Gastrocnemius medialis (tissue), 4 donors: ENCODE measurements at places on chromosomes 7 and 10.
A peak's percentile ranks its signal among the peaks of the same experiment; 100 is the strongest.

GRCh38 chr7:149397470-149398043 lies 63.3 kb downstream of the ZNF777 start:
- H3K27me3 ChIP-seq = no peaks in the 10 kb centered on the region
- no peaks in the 10 kb centered on the region for H3K36me3 ChIP-seq
- no peak for DNase-seq
- H3K27ac ChIP-seq = no peak overlapping the region

DNA sequence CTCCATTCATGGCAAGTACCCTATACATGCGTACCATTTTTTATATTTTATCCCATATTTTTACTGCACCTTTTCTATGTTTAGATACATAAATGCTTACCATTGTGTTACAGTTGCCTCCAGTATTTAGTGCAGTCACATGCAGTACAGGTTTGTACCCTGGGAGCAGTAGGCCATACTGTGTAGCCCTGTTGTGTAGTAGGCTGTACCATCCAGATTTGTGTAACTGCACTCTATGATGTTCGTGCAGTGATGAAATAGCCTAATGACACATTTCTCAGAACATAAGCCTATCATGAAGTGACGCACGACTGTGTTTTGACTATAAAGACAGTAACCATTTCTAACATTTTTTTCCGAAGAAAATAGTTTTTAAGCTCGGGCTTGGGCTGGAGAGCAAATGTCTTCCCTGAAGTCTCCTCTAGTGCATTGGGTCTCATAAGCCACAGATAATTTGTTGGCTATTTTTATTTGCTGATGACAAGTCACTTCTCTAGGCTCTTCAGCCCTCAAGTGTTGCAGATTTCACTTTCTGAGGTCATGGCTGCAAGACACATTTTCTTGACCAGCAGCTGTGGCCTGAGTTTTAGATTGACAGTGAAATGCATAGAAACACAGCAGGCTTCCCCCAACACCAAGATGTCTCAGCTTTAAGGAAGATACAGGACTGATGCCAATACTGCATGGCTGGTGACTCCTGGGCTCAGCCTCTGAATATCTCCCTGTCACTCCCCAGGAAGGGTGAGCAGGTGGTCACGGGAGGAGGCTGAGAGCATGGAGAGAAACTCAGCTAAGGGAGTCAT lies 26.9 kb downstream of the EPDR1 start:
- H3K4me1 ChIP-seq = peaks cover 39% of the 10 kb centered on the region
- peaks cover 8% of the 10 kb centered on the region for H3K36me3 ChIP-seq
- peak overlapping the region; percentile 29 for H3K27ac ChIP-seq
- no peaks in the 10 kb centered on the region for H3K27me3 ChIP-seq

- no peaks in the 10 kb centered on the region for H3K27me3 ChIP-seq
- DNase-seq = no peak
- no peak overlapping the region for H3K4me3 ChIP-seq
- H3K27ac ChIP-seq = no peak overlapping the region
- no peaks in the 10 kb centered on the region for H3K4me1 ChIP-seq
These were observed 154.8 kb downstream of the DGKB start for GRCh38 chr7:14747701-14748100.

DNA sequence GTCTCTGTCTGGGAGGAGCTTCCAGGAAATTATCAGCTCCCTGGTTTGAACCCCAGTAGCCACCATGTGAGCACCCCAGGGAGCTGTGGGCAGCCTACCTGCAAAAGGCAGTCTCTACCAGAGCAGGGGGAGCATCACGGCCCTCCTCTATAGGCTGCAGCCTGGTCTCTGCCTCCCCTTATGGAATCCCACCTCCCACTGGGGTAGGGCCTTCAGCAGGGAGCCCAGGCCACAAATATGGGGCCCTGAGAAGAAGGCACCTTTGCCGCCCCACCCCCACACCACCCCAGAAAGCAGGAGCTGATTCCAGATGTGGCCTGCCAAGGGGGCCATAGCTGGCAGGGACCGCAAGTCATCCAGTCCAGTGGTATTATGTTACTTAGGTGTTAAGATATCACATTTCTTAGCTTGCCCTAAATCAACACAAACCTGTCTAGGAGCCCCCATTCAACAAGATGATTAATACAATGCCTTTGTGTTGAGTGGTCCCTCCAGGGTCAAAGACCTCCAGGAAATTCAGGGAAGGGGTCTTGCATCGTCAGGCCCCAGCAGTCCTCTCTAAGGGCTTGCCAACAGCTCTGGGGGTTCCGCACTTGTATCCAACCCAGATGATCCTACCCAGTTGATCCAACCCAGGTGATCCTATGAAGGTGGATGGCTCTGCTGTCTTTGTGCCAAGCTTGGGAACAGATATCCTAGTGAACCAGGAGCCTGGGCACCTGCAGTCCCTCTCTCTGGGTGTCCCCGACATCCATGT lies 114.9 kb downstream of the OAT start:
- no peak overlapping the region for H3K4me3 ChIP-seq
- no peak overlapping the region for H3K27ac ChIP-seq
- DNase-seq = no peak
- H3K36me3 ChIP-seq = no peaks in the 10 kb centered on the region

DNA sequence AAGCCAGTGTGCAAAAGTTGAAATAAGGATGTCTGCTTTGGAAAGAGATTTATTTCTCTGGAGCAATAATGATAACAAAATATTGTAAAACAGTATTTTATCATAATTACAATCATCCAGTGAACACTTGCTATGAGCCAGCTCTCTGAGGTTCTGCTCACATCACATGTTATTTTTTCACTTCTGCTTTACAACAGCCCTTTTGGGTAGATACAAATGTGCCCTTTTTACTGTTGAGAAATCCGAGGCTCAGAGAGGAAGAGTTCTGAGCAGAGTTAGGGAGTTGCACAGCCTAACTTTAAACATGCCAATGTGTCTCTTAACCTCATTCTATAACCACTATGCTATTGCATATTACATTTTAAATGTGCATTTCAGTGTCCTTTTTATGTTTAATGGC lies 232.6 kb upstream of the CDC14C start:
- DNase-seq = no peak
- no peak overlapping the region for H3K27ac ChIP-seq
- H3K4me3 ChIP-seq = no peak overlapping the region
- no peaks in the 10 kb centered on the region for H3K27me3 ChIP-seq
- no peaks in the 10 kb centered on the region for H3K36me3 ChIP-seq
- H3K4me1 ChIP-seq = no peaks in the 10 kb centered on the region

DNA sequence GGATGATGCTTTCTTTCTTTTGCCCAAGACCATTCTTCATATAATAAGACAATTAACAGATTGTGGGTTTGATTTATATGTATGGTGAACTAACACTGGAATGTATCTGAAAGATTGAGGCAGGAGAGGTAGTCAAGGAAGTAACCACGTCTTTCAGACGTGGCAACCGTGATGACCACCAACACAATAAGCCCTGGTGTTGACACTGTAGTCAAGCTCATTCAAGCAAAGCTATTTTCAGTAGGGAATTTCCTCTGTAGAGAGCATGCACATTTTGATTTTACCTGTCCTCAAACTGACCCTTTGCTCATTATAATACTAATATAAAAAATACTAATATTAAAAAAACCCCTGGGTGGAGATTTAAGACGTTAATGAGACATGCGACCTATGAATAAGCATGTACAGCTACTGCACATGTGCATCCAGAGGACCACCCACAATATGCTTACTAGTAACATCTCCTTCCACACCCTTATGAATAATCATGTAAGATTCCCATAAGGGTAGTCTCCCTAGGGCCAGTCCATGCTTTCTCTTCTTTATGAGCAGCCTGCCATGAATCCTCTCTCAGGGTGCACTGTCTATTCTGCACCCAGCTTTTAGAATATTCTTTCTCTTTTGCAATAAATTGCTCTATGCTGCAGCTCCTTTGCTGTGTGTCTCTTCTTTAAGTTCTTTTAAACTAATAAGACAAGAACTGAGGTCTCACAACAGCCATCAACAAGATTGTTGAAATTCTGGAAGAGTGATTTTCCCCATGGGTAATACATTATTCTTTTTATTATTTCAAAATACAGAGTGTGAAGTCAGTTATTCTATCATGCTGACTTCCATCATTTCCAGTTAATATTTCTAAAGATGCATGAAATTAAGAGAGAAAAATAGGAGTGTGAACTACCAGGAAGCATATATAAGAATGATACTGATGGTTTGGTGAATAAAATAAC lies 151.3 kb upstream of the NPVF start:
- H3K27me3 ChIP-seq = no peaks in the 10 kb centered on the region
- H3K36me3 ChIP-seq = no peaks in the 10 kb centered on the region
- H3K4me3 ChIP-seq = no peak overlapping the region
- no peak overlapping the region for H3K27ac ChIP-seq
